ENCODE measurements at places on chromosomes 5 and 9.

GRCh38 chr9:34220218-34220617, 41.4 kb downstream of the UBAP1 start:
- no peak for DNase-seq

GRCh38 chr5:80041527-80041926, 6.4 kb downstream of the THBS4 start:
- no peak for DNase-seq

DNA sequence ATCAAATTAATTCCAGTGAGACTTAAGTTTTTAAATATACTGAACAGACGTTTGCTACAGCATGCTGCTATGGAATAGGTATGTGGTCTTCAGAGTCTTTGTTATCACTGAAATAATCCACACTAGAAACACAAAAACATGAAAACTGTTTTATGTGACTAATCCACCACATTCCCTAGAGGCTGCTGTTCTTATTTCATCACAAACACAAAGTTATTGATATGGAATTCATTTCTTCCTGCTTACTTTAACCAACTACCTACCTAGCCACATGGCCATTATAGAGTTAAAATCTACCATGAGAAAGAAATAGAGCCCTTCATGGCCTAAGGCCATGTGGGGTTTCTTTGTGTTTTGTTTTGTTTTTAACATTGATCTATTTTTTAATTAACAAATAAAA, 232.3 kb upstream of the PTGER4 start:
- peak; percentile 70 for DNase-seq

DNA sequence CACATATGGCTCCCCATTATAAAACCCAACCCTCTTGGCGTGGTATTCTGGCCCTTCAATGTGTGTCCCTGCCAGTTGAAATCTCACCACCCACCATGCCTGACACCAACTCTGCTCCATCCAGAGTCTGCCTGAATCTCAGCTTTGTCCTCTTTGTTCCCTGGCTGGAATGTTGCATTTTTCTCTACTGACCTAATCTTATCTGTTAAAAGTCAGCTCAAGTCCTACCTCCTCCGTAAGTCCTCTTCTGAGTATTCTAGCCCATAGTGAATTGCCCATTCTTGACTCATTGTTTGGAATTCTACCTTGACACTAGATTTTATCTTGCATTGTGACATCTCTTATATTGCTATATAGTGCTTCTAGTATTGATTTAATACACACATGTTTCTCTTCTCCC, 207.1 kb upstream of the VLDLR start:
- DNase-seq: no peak

- peak; percentile 75 for DNase-seq
Measured at GRCh38 chr5:96978812-96979449, 43.1 kb downstream of the LNPEP start.

- no peak for DNase-seq
Measured at GRCh38 chr9:6408320-6408719, 4.7 kb upstream of the UHRF2 start.

GRCh38 chr5:6649681-6650080, 16.4 kb downstream of the SRD5A1 start:
- DNase-seq: no peak

GRCh38 chr9:27369591-27369990, 72.6 kb upstream of the EQTN start:
- DNase-seq: no peak

- no peak for DNase-seq
Measured at GRCh38 chr5:11212706-11213105, 451.7 kb upstream of the DAP start.

GRCh38 chr9:87667164-87667738, 58.7 kb upstream of the CTSL start:
- DNase-seq: peak; percentile 34

- peak; percentile 74 for DNase-seq
Measured at GRCh38 chr9:111597852-111598732, 1.4 kb downstream of the PTGR1 start.

- DNase-seq: peak; percentile 99
Measured at GRCh38 chr9:116288658-116289057, 135.1 kb downstream of the PAPPA start.

GRCh38 chr5:144742361-144742760, 571.7 kb downstream of the KCTD16 start:
- no peak for DNase-seq

DNA sequence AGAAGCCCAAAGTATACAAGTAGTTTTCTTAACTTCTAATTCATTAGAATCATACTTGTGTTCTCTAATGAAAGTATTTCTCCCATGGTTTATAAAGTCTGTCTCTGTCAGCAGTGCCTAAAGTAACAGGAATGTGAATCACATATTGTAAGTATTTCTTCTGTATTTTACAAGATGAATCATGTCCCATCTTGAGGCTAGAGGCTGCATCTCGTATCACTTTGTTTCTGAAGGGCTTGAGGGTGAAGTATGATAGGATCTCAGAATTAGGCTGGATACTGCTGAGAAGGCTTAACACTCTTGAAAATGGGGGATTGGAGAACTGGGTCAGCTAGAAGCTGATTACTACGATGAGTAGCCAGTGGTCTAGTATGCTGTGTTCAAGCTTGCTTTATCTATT, 242.2 kb upstream of the ACTBL2 start:
- DNase-seq: peak; percentile 77

DNA sequence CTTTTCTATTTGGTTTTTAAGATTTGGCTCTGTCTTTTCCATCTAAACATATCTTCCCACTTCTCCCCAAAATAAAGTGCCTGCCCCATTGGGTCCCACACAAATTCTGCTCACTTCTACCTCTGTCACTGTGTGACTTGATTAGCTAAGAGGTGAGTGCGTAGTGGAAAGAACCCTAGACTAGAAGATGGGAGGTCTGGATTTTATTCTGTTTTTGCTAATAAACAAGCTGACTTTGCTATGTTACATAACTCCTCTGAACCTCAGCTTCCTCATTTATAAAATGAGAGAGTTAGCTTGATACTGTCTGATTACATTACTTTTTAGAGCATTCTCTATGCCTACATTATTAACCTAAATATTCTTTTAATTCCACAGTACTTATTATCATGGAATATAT, 51.3 kb upstream of the PTGER4 start:
- DNase-seq: no peak

DNA sequence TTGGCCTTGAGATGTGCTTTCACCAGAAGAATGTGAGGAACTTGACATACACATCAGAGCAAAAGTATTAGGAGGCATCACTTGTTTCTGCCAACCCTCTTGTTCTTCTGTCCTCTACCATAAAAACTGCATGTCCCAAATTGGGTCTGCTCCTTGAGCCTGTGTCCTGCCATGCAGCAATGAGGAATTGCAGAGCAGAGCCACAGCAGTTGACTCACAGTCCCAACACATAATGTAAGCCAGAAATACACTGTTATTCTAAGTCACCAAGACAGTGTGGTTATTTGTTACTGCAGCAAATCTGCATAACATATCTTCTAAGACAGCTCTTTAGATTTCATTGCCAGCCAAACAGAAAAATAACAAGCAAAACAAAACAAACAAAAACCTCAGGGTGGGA, 598.2 kb downstream of the PRELID2 start:
- DNase-seq: peak; percentile 27

DNA sequence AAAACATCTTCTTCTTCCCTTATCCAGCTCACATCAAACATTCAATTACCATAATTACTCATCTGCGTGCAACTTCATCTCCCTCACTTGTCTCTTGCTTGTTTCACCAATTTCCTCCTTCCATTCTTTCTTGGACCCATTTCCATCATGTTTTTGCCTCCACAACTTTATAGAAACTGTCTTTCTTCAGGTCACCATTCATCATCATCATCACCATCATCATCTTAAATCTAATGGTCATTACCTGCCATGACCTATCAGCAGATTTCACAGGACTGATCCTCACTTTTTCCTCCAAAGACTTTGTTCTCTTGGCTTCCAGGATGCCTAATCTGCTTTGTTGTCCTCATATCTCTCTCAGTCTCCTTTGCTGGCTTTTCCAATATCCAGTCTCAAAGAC, 495.6 kb downstream of the DNAH5 start:
- no peak for DNase-seq

DNA sequence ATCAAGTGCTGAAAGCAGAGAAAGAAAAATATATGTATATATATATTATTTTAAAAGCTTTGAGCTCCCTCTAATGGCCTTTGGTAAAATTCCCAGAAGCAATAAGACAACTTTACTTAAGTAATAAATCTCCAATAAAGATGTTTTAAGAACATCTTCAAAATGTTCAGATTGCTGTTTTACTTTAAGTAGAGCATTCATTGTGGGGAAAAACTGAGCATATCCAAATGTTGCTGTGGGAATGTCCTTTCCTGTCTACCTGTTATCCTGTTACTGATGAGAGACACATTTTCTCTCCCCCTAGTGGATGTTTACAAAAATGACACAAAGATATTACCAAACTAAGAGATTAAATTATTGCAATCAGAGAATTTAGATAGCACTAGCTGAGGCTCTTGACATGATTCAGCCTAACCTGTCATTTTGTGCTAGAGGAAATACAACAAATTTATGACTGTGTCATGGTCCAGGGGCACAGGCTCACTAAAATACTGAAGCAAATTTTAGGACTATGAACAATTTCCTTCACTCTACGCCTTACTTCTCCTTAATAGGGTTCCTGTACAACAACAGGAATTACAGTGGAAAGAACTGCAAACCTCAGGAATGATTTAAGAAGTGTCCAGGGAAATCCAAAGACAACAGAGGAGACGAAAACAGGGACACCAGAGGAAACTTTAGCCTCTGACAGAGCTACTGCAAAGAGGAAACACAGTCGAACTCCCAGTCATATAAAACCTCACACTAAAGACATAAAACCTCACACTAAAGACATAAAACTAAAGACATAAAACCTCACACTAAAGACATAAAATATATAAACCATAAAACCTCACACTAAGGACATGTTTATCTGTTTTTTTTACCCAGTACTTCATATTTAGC, 24.3 kb upstream of the PRRC1 start:
- DNase-seq: peak; percentile 66

GRCh38 chr5:4875942-4876341, 264.2 kb upstream of the ADAMTS16 start:
- no peak for DNase-seq

DNA sequence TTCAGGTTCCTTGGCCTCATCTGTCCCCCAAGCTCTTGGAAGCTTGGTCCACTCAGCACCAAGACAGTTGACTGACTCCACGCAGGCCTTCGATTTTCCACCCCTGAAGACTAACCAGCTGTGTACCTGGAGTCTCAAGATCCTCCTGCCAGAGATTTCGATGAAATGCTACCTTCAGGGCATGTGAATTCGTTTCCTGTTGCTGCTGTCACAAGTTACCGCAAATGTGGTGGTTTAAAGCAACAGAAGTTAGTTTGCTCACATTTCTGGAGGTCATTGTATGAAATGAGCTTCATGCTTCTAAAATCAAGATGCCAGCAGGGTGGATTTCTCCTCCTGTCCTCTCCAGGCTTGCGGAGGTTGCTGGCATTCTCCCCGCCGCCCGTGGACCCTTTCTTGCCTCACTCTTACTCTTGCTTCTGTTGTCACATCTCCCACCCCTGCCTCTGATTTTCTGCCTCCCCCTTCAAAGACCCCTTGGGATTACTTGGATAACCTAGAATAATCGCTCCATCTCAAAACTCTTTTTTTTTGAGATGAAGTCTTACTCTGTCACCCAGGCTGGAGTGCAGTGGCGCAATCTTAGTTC, 27.6 kb upstream of the RETREG1 start:
- no peak for DNase-seq

GRCh38 chr9:86413971-86414880, 60.0 kb upstream of the TUT7 start:
- DNase-seq: peak; percentile 52

GRCh38 chr5:15637345-15637744, 137.4 kb downstream of the FBXL7 start:
- no peak for DNase-seq

DNA sequence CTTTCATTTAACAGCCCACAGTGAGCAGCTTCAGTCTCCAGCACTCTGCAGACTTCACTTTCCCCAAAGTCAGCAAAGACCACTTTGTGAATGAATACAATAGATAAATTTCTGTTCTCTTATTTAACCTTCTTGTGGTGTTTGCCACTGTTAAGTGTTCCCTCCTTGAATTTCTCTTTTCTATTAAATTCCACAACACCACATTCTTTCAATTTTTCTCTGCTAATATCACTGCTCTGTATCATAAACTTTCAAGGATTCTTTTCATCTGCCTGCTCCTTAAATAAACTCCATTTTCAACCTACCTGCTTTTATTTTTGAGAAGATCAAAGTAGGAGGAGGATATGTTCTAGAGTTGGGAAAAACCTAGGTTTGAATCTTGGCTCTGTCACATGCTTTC, 739.5 kb upstream of the GRAMD2B start:
- no peak for DNase-seq

DNA sequence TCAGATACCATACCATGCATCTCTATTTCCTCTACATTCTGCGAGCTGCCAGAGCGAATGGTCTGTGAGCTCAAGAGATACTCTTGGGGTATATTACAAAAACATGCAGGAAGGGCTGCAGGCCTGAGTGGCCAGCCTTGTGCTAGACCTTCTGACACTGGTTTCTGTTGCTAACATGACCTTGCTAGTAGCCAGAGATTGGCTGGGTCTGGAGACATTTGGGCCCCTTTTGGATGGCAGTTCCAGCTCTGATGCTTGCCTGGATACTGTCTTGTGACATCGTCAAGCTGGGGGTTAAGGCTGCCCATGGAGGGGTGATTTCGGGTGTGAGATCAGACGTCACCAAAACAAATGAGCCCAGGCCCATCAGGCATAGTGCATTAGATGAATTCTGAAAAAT, 56.1 kb upstream of the FSTL4 start:
- DNase-seq: no peak

- DNase-seq: no peak
Measured at GRCh38 chr5:74521401-74521800, 119.1 kb downstream of the ENC1 start.

- DNase-seq: no peak
Measured at GRCh38 chr9:99272836-99273235, 50.8 kb downstream of the SEC61B start.

DNA sequence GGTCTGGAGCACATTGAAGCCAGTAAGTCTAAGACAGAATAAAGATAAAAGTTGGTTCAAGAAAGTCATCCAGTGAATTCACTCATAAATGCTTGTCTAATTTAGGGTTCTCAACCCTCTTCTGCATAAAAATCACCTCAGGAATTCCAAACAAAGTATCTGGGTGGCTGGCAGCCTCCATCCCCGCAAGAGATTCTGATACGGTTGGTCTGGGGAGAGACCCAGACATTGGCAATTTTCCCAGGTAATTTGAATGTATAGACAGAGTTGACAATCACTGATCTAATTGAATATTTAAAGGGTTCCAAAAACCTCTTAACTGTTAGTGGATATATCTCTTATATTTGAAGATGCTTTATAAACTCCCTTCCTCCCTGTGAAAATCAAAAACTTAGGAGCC, 14.9 kb downstream of the ADAMTSL1 start:
- DNase-seq: no peak

DNA sequence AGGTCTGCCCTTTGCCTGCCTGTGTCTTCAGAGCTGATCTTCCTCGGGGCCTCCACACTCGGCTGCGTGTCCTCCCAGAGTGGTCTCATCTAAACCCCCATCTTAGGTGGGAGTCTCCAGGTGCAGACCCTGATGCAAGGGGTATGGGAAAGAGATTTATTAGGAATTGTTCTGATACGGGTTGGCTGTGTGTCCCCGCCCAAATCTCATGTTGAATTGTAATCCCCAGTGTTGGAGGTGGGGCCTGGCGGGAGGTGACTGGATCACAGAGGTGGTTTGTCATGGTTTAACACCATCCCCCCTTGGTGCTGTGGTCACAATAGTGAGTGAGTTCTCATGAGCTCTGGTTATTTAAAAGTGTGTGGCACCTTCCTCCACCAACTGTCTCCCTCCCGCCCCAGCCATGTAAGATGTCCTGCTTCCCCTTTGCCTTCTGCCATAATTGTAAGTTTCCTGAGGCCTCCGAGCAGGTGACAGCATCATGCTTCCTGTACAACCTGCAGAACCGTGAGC, 208.4 kb downstream of the AOPEP start:
- no peak for DNase-seq

Measured in ELR (cell line).